ENCODE measurements at places on chromosomes 1 and 21. TPM values are rescaled to one million over a fixed set of nuclear protein-coding genes. Genes with fewer than 3 reads are reported as not detected.

Gene CD1C
- not detected for total RNA-seq

Gene C1orf167
- total RNA-seq: 0.57 TPM

Gene INAVA
- 0.18 TPM for total RNA-seq

Gene ZBTB18
- 6.7 TPM for total RNA-seq

Gene PCAT6
- 0.55 TPM for total RNA-seq

All from smooth muscle cell of bladder (primary cell).